ENCODE measurements at places on chromosomes 5 and 9.

DNA sequence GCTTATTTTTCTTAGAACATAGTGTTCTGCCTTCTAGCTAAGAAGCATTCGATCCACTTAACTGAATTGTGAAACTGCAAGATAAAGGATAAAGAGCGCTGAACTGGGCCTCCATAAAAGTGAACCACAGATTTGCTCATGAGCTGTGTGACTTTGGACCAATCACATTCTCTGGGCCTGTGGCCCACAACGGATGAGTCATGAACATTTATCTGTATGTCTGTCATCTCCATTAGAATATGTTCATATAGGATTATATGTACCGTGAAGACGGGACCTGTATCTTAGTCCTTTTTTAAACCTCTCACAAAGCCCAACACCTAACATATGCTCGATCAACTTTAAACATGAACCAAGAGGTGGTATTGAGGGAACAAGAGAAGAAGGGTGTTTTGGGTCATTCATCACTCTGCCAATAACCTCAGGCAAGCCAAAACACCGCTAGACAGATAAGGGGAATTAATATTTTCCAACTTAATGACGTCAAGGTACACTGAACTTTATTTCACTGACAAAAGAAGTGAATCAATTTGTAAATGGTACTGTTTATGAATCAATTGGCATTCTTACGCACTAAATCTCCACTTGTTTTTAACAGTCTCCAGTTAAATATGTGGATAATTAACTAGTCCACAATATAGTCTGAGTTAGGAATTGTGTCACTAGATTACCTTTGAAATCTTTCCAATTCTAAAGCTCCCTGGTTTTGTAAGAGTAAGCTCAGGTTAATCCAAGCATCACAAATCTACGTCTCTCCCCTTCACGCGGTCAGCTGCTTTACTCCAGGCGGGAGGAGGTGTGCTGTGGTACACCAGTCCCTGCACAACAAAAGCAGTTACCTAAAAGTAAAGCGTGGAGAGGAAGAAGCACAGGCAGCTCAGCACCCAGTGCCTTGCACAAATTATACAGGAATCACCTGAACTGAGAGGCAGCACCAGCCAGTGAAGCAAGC, 1.6 kb downstream of the TMEM245 start:
- peak; percentile 36 for DNase-seq

GRCh38 chr5:71922584-71923106, 184.6 kb upstream of the MAP1B start:
- no peak for DNase-seq

GRCh38 chr5:981456-981855, 27.1 kb upstream of the NKD2 start:
- no peak for DNase-seq

DNA sequence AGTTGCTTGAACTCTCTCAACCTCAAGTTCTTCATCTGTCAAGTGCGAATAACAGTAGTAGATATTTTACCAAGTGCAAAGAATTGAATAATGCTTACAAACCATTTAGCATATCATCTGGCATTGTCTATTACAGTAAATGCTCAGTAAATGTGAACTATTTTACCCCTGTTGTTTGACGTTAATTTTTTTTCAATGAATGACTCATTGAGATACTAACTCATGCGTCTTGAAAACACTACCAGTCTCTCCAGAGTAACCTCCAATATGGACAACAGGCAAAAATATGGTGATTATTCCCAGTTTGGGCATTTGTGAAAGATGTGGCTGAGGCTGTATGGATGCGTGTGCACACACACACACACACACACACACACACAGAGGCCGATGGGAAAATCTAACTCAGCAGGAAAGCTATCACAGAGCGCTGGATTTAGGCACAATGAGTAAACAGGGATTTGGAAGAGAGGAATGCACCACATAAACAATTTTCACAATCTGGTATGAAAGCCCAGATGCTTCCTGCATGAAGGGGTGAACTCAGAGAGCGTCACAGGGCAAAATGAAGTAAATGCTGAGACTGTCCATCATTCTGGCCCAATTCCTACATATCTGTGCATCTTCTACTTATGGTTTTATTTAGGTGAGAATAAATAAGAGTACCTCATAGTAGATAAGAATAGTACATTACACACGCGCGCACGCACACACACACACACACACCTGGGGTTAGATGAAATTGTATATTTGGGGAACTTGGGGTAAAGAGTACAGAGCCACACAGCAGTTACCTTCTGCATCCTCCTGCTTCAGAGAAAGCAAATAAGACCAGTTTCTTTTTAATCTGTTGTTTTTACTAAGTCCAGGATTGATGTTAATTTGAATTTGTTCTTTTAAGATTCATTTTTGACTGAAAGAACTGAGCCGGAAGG, 128.7 kb downstream of the PALM2AKAP2 start:
- no peak for DNase-seq

DNA sequence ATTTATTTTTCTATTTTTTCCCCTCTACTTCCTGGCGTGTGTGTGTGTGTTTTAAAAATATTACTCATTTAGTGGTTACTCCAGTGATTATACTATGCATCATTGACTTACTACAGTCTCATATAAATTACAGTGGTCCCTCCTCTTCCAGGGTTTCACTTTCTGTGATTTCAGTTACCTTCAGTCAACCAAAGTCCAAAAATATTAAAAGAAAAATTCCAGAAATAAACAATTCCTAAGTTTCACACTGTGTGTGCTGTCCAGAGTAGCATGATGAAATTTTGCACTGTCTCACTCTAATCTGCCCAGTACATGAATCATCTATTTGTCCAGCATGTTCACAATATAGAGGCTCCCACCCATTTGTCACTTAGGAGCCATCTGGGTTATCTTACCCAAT, 47.4 kb upstream of the CCDC112 start:
- DNase-seq = no peak

GRCh38 chr5:90408571-90409317, 812 bp downstream of the CETN3 start:
- no peak for DNase-seq

- no peak for DNase-seq
These were observed 206.0 kb downstream of the SGCD start for GRCh38 chr5:156532921-156533320.

All from stimulated activated CD8-positive, alpha-beta memory T cell treated with anti-CD3 and anti-CD28 coated beads, Interleukin-15, amount 100 ng/mL, for 4 hours (primary cell).